ENCODE measurements at places on chromosomes 1 and 21.

- no peak for DNase-seq
These were observed 5.6 kb upstream of the AHCYL1 start for GRCh38 chr1:109978761-109979488.

DNA sequence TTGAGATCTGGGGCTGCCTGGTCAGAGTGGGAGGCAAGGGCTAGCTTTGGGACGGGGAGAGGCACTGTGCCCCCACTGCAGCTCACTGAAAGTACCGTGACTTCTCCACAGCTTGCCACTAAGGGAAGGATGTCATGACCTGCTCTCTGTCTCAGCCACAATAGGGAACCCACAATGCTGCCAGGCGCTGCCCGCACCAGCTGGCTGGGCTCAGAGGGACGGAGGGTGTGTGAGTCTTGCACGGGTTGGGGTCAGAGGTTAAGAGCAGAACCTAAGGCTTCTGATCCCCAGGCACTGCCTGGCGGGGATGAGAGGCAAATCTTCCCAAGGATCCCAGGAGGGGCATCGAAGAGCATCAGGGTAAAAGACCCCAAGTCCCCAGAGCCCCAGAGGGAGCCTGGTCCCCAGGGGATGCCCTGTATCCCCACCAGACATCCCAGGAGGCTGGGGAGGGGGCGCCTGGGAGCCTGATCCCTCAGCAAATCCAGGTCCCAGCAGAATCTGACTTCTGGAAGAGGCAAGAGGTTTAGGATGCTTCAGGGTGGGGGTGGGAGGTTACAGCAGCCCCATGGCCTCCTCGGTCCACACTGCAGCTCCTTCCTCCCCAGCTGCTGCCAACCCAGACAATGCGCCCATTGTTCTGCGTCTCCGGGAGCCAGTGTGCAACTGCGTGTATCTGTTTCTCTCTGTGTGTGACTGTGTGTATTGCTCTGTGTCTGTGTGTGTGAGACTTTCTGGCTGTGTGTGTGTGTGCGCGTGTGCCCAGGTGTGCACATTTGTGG is 2.0 kb upstream of the MARCKSL1 start:
- no peak for DNase-seq

GRCh38 chr1:84998642-84999280 is 1.8 kb upstream of the MCOLN2 start:
- DNase-seq = peak; percentile 64

DNA sequence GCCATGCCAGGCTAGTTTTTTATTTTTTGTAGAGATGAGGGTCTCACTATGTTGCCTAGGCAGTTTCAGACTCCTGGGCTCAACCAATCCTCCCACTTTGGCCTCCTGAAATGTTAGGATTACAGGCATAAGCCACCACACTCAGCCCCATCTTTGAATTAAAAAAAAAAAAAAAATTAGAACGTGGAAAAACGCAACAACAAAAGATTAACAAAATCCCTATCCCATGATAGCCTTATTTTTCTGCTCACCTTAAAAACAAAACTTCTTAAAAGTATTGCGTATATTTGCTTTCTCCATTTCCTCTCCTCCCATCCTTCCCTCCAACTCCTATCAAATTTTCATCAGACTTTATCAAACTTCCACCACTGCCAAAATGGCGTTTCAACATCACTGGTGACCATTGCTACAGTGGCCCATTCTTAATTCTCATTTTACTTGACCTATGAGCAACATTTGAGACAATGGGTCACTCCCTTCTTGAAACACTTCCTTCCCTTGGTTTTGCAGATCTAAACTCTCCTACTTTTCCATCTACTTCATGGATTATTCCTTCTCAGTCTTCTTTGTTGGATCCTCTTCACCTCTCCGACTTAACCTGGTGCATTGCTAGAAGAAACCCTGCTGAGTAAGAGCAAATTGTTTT is 579 bp upstream of the ZNF684 start:
- DNase-seq = no peak

- DNase-seq = no peak
These were observed at the start of gene ESRRG for GRCh38 chr1:216723274-216723780. Gene ESRRG, minus strand, starts transcription at chr1:216723429. Its CDS starts 130 bp downstream, at chr1:216723299.

GRCh38 chr1:204530932-204531331 is 14.7 kb downstream of the MDM4 start:
- DNase-seq = no peak

- no peak for DNase-seq
These were observed 88.8 kb downstream of the MRPL39 start for GRCh38 chr21:25518491-25518911.

DNA sequence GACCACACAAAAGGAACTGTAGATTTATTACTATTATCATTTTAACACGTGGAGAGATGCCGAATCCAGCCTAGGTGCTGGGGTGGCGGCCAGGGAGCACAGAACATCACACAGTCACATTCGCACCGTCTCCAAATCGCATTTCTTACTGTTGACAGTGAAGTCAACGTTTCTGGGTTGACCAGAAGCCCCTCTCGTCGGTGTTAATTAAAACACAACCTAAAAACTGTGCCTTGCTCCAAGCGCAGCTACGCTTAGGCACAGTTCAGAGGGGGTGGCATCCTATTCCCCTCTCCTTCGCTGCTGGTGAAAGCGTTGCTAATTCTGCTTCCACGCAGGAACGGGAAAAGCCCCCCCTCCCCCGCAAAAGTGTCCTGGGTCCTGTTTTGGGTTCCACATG is 4.1 kb downstream of the RIPK4 start:
- no peak for DNase-seq

DNA sequence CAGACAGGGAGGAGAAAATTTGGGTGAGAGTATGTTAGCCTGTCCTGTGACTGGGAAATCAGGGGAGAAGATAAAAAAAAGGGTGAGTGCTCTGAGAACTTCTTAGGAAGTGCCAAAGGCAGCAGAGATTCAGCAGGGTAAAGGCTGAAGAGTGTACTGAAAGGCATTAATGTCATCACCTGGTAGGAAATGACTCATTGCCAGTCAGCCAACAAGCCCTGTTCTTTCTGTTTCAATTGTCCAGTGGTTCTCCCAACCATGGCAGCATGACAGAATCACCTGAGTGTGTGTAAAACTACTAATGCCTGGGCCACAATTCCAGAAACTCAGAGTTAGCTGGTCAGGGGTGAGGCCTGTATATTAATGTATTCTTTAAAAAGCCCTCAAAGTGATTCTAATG is 83.5 kb downstream of the INTS7 start:
- DNase-seq = no peak

- DNase-seq = no peak
These were observed 367.1 kb upstream of the ADGRL4 start for GRCh38 chr1:79373481-79374125.

DNA sequence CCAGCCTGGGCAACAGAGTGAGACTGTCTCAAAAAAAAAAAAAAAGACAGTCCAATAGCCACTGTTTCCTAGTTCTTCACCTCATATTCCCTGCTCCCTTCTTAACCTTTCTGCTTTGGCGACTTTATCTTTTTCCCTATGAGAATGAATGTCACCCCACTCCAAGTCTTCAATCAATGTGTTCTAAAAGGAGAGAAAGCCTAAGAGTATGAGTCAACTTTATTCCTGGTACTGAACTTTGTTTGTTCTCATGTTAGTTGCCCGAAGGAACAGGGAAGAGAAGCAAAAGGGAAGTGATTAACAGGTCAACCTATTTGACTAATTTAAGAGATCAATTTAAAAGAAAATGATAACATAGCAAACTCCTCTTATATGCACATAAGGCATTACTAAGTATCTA is 39.9 kb upstream of the SLC16A1 start:
- no peak for DNase-seq

DNA sequence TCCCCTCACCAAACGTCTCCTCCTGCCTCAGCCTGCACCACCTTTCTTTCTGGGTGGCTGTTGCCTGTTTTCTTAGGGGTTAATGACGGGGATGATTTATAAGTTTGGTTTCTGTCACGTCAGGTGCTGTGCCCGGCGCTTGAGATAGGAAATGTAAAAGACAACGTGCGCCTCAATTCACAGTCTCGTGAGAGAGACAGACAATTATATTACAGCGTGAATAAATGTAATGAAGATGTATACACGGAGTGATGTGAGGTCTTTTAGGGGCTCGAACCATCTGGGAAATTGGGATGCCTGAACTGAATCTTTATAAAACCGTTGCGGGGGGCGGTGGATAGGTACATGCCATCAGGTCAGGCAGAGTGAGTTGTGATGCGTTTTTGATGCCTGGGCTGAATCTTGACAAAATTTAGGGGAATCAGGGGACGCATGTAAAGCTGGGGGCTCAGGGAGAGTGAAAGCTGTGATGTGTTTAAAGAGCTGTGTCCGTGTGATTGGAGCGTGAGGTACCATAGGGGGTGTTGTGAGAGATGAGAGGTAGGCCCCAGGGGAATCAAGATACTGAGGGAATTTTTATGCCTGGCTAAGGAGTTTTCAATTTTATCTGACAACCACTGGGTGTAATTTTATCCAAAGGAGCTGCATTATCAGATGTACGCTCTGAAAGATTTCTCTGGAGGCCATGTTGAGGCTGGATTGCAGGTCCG is 831 bp downstream of the TIPRL start:
- no peak for DNase-seq

GRCh38 chr1:13674377-13674776 is 25.6 kb upstream of the PRDM2 start:
- no peak for DNase-seq

GRCh38 chr1:47643306-47644211 is 205.7 kb downstream of the FOXD2 start:
- no peak for DNase-seq

DNA sequence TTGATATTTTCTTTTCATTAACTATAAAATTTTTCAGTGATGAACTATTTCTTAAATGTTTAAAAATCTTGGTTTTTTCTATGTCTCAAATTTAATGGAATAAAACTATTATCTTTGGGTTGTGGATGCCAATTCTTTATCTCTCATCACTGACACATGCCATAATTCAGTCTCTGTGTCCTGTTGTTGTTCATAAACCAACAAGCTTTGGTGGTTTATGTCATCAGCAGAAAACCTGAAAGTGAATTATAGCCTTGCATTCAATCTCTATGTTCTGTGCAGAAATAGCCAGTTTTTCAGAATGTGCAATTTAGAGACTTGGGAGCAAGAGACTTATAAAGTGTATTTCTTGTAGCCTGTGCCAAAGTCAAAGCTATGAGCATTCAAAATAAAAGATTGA is 462.6 kb upstream of the ADGRL4 start:
- DNase-seq = no peak

GRCh38 chr1:205240569-205240968 is 12.8 kb downstream of the TMCC2 start:
- DNase-seq = no peak

DNA sequence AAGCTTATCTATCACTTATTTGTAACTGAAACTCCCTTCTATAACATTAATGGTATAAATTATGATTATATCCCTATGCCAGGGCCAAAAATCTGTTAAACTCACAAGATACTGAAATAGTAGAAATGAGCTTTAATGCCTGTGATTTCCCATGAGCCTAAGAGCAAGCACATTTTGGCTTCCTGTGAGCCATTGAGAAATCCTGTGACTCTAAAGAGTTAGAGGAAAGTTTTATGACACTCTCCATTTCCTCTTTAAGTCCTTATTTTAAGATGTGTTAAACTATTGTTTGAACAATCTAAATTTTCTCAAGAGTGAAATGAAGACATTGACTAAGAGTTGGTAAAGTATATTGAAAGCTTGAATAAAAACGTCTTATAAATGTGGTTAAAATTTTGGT is 45.6 kb downstream of the SUCO start:
- no peak for DNase-seq

DNA sequence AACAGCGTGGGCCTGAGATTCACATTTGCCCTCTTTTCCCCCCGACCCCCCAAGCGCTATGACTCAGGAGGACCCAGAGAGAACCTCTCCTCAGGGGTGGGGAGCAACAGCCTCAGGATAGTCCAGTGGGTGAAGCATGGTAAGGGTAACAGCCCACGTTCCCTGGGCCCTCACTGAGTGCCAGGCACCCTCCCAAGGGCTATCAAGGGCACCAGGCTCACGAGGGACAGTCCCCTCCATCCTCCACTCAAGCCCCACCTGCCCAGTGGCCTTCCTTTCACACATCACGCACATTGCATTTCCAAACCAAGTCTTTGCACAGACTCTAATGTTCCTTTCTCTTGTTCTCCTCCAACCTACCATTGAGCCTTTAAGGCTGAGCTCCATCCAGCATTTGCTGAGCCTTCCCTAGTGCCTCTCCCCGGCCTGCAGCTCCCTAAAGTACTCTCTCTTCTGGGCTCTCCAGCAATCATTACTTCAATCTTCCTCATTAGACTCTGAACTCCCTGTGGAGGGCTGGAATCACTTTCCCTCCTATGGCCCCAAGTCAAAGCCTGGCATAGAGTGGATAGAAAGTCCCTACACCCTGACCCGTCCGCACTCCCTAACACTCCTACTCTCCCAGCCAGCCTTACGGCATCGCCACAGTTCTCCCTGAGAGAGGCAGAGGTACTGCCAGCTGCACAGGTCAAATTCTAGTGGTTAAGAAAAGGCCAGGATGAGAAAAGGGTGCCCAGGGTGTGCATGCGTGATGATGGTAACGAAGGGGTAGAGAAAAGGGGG is 1.0 kb downstream of the AKR7A2 start:
- no peak for DNase-seq

- no peak for DNase-seq
These were observed 18.0 kb downstream of the TMEM81 start for GRCh38 chr1:205066141-205066818.

DNA sequence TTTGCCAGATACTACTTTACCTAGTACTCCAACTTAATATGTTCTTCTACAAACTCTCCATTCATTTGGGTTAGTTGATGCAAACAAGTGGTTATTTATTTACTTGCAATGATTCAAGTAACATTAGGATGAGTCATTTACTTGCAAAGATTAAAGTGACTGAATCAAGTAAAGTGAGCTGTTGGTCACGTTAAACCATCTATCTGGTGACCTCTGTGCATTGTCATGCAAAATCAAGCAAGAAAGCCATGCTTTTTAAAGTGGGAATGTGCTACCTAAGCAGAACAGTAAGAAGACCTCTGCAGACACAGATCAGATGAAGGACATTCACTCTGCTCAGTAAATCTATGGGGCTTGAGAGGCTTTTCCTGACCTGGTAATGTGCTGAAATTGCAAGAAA is 254.7 kb downstream of the LRRIQ3 start:
- no peak for DNase-seq

DNA sequence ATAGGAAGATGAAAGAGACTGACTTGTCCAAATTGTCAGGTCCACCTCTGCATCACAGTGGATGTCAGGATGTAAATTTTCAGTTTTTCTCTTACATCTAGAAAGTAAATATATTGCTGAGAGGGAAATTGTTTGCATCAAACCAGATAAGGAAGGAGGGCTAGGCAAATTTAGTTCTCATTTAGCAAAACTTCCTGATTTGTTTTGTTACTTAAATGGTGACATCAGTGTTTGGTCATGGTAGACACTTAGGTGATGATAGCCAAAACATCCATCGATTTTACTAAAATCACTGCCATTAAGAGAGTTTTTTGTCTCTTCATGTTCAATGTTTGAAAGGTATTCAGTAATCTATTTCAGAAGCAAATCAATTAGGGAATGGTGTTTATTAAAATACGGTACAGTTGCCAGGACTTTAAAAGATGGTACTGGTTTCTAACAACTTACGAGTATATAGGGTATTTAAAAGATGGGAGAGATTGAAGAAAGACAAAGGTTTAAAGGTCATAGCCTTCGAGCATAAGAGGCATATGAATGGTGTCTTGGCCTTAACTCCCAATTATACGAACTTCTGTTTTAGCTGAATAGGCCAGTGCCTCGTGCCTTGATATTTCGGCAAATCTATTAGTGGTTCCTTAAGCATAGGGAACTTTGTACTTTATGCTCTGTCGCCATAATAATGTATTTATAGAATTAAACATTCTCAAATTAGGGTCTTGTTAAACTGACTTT is 3.0 kb downstream of the IER5 start:
- no peak for DNase-seq

GRCh38 chr21:37670883-37671282 is 245.4 kb downstream of the KCNJ6 start:
- DNase-seq = no peak

- no peak for DNase-seq
These were observed 165.6 kb downstream of the USP25 start for GRCh38 chr21:15895142-15896106.

Measured in CD4-positive, alpha-beta T cell treated with Interleukin-15 for 4 hours (primary cell).